CD4-positive, alpha-beta memory T cell (primary cell): ENCODE measurements at places on chromosomes 3 and 15.
A peak's percentile ranks its signal among the peaks of the same experiment; 100 is the strongest.

DNA sequence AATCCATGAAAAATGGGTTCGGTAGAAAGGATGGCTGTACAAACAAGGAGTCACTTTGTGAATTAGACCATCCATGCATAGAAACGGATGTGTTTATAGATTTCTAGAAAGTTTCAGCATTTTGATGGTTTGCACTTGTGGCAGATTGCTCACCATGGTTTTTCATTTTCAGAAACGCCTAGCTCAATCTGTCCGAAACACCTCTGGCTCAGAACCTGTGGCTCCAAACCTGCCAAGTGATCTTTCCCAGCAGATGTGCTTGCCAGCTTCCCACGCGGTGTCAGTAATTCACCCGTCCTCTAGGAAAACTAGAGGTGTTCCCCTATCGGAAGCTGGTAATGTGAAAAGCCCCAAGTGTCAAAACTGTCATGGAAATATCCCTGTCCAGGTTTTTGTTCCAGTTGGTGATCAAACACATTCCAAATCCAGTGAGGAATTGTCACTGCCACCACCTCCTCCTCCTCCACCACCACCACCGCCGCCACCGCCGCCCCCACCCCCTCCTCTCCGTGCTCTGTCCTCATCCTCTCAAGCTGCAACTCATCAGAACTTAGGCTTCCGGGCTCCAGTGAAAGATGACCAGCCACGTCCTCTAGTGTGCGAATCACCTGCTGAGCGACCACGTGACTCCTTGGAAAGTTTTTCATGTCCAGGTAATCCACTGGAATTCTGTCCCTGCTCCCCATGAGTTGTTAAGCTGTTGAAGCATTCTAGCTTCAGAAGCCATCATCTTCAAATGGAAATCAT is 21.2 kb downstream of the WHAMM start:
- no peak for DNase-seq

- DNase-seq, result no peak
Observed at GRCh38 chr3:18501679-18502343, 76.7 kb upstream of the SATB1 start.

GRCh38 chr3:42752441-42752840 is 20.6 kb downstream of the CCDC13 start:
- DNase-seq, result no peak

DNA sequence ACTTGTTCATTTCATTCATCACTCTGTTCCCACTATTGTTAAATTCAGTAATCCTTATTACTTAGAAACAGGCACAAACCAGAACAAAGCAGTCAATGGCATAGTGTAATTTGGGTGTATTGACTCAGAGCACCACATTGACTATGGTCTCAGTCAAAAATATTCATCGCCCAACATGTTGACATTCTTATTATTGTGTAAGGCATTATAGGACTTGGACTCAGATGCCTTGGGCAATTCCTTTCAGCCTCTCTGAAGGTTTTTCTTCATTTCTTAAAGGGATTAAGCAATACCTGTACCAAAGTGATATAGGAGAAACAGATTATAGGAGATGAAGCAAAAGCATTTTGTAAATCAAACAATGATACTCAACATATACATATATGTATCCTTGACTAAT is 114.7 kb upstream of the BHLHE40 start:
- DNase-seq, result no peak

GRCh38 chr3:40043444-40043755 is 234.0 kb downstream of the MYRIP start:
- DNase-seq, result no peak

- peak; percentile 56 for DNase-seq
Observed at GRCh38 chr3:115092220-115092791, 54.8 kb downstream of the ZBTB20 start.

- DNase-seq, result no peak
Observed at GRCh38 chr3:102192575-102192974, 242.2 kb upstream of the ZPLD1 start.

- no peak for DNase-seq
Observed at GRCh38 chr3:76789237-76789636, 250.7 kb upstream of the ROBO2 start.

DNA sequence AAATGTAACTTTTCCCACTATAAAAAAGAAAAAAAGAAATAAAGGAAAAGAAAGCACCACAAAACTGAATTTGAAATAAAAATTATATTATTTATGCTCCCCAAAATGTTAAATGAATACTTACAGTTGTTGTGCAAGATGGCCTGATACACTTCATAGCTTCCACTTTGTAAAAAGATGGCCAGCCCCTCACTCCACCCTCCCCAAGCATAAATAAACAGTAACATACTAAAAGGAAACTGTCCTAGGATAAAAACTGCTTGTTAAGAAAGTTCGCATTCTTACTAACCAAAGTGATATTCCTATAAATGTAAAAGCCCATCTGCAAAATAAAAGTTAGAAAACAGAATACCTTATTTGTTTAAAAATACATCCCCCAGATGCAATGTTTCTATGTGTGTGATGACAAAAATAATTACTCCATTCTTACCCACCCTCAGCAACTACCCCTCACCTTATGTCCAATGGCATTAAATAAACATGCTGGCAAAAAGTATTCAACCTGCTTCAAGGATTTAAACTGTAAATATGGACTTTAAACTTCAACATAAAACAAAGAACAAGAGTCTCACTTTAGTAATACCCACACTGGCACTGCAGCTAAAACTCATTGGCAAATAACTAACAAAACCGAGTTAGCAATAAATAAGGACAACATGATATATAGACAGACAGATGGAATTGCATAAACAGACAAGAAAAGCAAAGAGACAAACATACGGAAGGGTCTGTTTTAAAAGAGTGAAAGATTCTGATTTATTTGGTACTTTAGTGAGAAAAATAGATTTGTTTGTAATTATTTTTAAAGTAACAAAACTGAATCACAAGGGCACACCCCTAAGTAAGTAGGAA is 47.7 kb downstream of the ZBTB20 start:
- DNase-seq, result no peak

DNA sequence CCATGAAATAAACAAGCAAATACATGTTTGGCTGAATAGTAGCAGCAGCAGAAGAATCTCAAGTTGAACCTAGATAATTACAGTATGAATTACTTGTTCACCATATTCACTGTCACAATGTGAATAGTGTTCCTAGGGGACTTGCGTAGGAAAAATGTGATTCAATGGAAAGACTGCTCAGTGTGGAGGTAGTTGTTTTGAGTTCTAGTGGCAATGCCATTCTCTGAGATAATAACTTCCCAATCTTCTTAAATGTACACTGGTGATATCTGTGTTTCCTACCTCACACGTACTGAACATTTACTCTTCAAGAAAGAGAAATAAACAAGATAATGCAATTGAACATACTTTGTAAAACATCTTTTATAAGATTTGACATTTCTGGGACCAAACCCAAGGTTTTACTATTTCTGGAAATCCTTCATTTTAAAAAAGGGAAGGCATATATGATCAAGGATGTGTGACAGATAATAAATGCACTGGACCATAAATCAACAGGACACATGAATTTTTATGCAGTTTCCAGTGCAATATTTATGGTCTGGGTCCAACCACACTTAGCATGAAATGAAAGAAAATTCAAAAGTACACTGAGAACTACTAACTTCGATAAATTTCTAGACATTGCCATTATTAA is 598.3 kb upstream of the ZNF385D start:
- no peak for DNase-seq

- DNase-seq, result no peak
Observed at GRCh38 chr15:50261981-50262380, 3.5 kb downstream of the HDC start.

GRCh38 chr3:59056706-59057105 is 6.9 kb upstream of the CFAP20DC start:
- no peak for DNase-seq

DNA sequence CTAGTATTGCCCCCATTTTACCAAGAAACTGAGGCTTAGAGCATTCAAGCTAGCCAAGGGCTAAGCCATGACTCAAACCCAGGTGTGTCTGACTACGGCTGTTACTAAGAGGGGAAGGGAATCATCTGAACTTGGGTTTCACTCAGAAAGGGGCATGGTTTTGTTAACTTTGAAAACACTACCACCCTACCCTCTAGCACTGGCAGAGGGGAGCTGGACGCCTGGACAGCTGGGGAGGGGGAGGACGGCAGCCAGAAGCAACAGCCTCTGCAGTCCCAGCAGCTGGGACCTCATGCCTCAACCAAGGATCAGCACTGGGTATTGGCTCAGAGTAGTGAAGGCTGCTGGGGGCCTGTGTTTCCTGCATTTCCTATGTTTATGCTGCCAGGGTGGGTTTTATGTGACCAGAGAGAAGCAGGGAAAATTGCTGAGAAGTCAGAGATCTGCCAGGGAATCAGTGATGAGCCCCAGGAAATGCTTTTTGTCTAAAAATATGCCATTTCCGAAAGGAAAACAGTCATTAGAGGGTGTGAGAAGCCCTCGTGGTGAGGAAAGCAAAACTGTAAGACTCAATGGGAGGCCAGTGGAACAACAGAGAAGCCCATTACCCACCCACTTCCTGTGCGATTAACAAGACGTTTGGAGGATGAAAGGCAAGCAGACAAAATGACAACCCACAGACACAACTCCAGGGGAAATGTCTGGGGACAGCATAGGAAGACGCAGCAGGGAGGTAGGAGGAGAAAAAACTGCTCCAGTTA is 41.2 kb downstream of the LIPC start:
- peak; percentile 59 for DNase-seq

DNA sequence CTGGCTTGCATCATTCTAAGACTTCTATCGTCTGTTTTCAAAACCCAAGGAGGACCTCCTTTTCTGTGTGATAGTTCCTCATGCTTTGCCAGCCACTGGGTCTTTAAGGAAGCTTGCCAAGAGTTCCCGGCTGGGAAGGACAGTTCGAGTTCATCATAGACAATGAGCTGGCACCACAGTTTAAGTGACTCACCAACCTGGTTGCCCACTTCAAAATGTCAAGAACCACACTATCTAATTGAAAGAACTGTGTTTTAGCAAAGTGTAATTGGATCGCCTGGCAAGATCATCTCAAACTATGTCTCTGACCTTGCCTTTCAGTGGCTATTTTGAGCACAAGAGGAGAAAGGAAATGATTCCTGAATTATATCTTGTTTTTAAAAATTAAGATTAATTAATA is 27.9 kb downstream of the SOX2 start:
- no peak for DNase-seq

- DNase-seq, result no peak
Observed at GRCh38 chr3:62209101-62209500, 164.2 kb downstream of the FEZF2 start.

GRCh38 chr3:30631243-30631904 is 25.0 kb downstream of the TGFBR2 start:
- peak; percentile 77 for DNase-seq

- DNase-seq, result no peak
Observed at GRCh38 chr15:47136236-47136635, 581.1 kb upstream of the SEMA6D start.

DNA sequence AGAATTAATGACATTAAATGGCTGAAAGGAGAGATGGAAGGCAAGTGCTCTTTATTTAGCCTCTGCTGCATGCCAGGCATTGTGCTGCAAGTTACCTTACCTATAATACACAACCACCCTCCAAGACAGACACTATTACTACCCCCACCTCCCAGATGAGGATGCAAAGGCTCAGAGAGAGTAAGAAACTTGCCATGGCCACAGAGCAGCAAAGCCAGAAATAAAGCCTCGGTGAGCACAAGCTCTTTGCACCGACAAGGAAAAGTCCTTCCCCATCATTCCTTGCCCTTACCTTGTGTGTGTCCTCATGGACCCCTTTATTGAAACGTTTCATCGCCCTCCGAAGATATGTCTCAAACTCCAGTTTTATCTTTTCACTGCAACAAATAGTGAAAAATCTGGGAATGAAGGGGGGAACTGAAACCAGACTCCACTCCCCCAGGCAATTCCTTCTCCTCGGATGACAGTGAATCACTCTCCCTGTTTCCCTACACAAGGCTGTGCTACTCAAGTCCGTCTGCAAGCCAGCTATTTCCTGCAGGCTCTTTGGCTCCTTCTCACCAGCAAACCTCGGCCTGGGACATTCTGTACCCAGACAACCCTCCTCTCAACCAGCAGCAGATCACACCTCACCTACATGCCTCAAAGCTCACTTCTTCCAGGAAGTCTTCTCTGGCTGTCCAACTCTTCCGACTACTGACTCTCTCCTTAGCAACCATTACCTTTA is 11.4 kb downstream of the XPC start:
- DNase-seq, result no peak

DNA sequence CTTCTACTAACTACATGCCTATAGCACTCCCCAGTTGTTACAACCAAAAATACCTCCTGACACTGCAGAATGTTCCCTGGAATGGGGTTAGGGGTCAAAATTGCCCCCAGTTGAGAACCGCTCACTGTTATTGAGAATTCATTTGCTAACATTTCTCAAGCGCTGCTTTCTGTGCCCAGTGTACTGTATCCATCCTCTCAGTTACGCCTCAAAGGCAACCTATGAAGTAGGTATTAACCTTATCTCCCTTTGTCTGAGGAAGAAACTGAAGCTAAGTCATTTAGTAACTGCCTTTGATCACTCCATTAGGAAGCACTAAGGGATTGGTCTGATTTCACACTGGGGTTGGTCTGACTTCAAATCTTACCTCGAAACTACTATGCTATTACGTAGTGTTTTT is 70.1 kb downstream of the CADPS start:
- DNase-seq, result no peak

DNA sequence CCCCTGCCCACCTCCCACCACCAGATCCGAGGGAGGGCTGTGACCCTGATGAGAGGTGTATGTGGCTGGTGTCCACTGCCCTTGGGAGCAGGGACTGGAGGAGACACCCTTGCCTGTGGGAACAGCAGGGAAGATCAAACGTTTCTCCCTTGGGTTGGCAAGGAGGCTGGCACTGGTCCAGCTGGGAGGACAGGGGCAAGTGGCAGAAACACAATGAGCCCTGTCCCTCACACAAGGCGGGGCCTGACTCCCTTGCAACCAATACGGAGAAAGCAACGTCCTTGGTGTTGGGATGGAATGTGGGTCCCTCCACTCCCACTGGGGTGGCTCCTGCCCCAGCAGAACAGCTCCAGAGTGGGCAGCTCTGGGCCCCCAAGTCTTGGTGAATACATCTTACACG is 5.2 kb downstream of the HYAL2 start:
- no peak for DNase-seq

GRCh38 chr15:67685008-67685599 is 140.2 kb upstream of the SKOR1 start:
- DNase-seq, result no peak

DNA sequence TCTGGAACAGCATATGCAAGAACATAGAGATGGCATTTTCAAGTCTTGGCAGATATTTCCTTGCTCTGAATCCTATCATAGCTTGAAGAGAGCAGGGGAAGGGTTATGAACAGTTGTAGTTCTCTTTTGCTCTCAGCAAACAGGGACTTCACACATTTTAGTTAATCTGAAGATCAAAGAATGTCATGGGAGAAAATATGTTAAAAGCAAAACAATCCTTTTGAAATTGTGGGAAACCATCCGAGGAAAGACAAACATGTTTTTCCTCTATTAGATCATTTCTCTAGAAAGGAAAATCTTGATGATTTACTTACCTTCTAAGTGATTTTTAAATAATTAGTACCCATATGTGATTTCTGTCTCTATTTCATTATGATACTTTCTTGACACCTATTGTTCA is 77.8 kb upstream of the DCBLD2 start:
- DNase-seq, result no peak
